Pons (tissue), 1 donor: ENCODE measurements at places on chromosomes 13 and 19.

DNA sequence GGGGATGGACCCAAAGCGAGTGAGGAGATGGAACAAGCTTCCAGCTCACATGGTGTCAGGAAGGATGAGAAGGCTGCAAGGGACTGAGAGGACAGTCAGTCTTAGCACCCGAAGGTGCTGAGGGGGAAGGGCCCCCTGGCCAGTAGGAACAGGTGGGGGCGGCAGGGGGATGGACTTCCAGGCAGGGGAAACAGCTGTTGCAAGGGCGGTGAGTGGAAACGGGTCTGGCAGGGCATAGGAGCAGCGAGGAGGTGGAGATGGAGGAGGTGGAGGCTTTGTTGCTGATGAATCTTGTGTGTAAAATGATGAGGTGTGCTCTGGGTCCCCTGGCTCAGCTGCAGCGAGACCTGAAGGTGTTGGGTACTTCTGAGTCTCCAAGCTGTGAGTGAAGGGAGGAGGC is 1.2 kb downstream of the MAP1S start:
- DNase-seq, result no peak

DNA sequence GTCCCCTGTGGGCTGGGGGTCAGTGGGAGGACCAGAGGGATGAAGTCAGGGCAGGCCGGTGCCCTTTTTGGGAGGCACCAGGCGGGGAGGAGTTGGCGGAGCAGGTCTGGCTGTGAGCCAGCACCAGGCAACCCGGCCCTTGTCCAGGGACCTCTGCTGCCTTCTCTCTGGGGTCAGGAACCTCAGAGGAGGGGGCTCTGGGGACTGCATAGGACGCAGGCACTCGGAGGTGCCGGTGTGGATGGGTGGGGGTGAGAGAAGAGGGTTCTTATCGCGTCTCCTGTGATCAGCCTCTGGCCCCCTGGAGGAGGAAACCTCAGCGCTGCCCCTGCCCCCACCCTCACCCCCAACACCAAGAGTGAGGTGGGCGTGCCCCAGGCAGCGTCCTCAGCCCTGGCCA is 16.5 kb downstream of the DPF1 start:
- no peak for DNase-seq

GRCh38 chr13:29847501-29847983 is 2.9 kb downstream of the UBL3 start:
- peak; percentile 82 for DNase-seq

DNA sequence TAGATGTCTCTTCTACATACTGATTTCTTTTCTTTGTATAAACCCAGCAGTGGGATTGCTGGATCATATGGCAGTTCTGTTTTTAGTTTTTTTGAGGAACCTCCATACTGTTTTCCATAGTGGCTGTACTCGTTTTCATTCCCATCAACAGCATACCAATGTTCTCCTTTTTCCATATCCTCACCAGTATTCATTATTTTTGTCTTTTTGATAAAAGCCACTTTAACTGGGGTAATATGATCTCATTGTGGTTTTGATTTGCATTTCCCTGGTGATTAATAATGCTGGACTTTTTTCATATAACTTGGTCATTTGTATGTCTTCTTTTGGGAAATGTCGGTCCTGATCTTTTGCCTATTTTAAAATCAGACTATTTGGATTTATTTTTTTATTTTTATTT is 108.5 kb downstream of the PAN3 start:
- no peak for DNase-seq

DNA sequence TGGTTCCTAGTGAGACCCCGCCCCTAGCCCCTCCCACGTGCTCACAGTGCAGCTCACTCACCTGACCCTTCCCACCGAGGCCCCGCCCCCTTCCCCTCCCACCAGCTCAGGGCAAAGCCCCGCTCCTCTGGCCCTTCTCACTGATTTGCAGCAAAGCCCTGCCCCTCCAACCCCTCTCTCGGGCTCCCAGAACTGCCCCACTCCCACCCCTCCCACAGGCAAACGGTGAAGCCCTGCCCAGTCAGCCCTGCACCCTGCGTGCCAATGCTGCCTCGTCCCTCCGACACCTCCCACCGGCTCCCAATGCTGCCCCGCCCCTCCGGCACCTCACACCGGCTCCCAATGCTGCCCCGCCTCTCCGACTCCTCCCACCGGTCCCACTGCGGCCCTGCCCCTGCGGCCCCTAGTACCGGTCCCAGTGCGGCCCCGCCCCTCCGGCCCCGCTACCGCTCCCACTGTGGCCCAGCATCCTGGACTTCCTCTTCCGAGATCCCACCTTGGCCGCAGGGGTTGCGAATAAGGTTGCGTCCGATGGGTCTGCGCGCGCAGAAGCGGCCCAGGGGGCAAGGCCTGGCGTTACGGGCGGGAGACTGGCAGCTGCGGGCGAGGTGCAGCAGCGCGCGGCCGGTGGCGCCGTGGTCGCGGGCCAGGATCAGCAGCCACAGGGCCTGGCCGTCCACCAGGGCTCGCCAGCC is 834 bp downstream of the FBXO27 start:
- peak; percentile 52 for DNase-seq

DNA sequence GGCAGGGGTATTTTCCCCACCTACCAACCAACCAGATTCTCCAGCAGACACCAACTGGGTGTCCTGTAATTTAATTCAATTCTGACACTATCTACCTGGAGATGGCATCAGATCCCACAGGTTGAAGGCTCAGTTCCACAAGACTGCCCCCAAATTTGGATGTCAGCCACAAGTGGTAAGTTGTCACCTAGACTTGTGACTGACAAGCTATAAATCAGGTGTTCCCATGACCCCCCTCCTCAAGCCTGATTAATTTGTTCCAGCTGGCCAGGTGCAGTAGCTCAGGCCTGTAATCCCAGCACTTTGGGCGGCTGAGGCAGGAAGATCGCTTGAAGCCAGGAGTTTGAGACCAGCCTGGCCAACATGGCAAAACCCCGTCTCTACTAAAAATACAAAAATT is 10.6 kb upstream of the HAUS5 start:
- DNase-seq, result no peak

DNA sequence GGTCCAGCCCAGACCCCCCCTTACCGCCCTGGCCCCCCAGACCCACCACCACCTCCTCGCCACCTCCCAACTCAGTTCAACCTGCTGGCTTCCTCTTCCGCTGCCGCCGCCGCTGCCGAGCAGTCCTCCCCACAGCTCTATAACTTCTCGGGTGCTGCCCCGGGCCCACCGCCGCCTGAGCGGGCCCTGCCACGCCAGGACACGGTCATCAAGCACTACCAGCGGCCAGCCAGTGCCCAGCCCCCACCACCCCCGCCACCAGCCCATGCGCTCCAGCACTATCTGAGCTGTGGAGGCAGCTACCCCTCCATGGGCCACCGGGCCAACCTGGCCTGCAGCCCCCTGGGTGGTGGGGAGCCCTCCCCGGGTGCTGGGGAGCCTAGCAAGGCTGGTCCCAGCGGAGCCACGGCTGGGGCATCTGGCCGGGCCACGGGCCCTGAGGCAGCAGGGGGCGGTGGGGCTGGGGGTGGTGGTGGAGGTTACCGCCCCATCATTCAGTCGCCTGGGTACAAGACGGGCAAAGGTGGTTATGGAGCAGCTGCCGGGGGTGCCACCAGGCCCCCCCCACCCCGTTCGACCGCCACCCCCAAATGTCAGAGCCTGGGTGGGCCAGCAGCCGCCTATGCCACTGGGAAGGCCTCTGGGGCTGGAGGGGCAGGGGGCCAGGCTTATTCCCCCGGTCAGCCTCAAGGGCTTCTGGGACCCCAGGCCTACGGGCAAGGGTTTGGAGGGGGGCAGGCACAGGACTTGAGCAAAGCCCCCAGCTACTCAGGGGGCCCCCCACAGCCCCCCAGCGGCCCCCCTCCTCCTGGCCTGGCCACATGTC is 4.2 kb downstream of the PRR12 start:
- no peak for DNase-seq

DNA sequence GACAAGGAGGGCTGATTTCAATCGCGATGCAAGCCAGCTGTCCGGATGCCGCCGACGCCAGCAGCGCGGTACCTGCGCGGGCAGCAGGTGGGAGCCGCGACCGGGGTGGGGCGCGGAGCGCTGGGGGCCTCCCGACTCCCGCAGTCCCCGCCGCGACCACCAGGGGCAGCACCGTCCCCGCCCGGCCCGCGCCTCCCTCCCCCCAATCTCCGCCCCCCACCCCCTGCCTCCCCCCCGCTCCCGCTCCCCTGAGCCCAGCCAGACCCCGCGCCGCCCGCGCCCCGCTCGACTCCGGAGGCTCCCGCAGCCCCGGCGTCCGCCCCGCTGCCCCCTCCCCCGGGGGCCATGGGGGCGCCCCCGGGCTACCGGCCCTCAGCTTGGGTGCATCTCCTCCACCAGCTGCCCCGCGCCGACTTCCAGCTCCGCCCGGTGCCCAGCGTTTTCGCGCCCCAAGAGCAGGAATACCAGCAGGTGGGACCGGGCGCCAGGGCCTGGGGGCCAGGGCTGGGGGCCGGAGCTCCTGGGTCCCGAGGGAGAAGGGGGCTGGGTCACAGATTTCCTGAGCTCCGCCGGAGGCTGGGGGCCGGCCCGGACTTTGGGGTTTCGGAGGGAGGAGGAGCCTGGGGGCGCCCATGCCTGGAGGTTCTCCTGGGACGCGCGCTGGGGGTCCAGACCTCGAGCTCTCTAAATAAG is at the start of gene TTYH1:
TSS of gene TTYH1 (plus strand) at position 257 of the 693 bp plus-strand sequence. CDS start at position 346, 89 bp downstream.
- DNase-seq, result no peak

GRCh38 chr19:5691822-5692722 is 2.0 kb downstream of the RPL36 start:
- DNase-seq, result no peak

GRCh38 chr19:1516395-1516753 is 3.6 kb upstream of the ADAMTSL5 start:
- DNase-seq, result no peak

DNA sequence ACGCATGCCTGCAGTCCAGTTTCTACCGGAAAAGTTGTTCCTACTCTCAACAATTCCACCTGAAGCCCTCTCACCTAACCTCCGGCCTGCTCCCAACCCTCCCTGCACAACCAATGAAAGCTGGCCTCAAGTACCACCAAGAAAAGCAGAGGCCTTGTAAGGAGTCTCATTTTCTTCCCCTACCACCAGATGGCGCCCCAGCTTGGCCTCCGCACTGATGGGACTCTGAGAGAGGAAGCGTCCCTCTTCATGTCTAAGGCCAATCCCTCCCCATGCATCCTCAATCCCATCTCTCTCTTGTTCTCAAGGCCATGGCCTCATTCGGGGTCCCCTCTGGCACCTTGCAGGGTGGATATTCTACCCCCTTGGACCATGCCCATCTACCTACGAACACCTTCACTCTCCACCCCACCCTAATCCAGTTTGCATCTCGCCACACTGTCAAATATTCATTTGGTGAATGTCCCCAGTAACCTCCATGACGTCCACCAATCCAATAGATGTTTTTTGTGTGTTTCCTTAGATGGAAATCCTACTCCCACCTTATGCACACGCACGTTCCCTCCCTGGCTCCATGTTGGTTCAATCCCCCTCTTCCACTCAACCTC is 412.8 kb downstream of the ZNF536 start:
- DNase-seq, result peak; percentile 54

GRCh38 chr19:40933025-40933424 is 51.0 kb upstream of the CYP2A7 start:
- DNase-seq, result no peak

- no peak for DNase-seq
Measured at GRCh38 chr13:113417836-113418721, 35.2 kb downstream of the ADPRHL1 start.

DNA sequence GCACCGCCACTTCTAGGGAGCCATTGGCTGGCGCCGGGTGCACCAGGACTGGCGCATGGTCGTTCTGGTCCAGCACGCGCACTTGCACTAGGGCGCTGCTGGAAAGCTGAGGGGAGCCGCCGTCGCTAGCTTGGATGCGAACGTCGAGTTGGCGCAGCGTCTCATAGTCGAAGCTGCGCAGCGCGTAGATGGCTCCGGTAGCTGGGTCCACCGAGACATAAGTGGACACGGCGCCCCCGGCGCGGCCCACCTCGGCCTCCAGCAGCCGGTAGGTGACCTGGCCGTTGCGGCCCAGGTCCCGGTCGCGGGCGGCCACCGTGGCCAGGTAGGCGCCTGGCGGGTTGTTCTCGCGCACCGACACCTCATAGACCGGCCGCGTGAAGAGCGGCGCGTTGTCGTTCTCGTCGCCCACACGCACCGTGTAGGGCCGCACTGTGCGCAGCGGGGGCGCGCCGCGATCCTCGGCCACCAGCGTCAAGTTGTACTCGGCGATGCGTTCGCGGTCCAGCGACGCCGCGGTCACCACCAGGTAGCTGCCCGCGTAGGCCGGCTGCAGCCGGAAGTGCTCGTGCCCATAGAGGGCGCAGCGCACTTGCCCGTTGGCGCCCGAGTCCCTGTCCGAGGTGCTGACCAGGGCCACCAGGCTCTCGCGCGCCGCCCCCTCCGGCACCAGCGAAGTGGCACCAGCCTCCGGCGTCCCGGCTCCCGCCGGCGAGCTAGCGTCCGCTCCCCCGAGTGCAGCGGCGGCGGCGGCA is 1.7 kb downstream of the PCDH8 start:
- peak; percentile 36 for DNase-seq

GRCh38 chr19:19342086-19343015 is 21.7 kb downstream of the MAU2 start:
- no peak for DNase-seq

- DNase-seq, result no peak
Measured at GRCh38 chr13:105087945-105088344, 1447.5 kb downstream of the EFNB2 start.

- no peak for DNase-seq
Measured at GRCh38 chr13:71359641-71360040, 507.4 kb downstream of the DACH1 start.

GRCh38 chr13:110343241-110343865 is 36.3 kb downstream of the COL4A2 start:
- DNase-seq, result no peak

- DNase-seq, result no peak
Measured at GRCh38 chr13:42017264-42017663, 31.2 kb upstream of the DGKH start.

- DNase-seq, result no peak
Measured at GRCh38 chr13:40336228-40337221, 329.9 kb downstream of the FOXO1 start.

DNA sequence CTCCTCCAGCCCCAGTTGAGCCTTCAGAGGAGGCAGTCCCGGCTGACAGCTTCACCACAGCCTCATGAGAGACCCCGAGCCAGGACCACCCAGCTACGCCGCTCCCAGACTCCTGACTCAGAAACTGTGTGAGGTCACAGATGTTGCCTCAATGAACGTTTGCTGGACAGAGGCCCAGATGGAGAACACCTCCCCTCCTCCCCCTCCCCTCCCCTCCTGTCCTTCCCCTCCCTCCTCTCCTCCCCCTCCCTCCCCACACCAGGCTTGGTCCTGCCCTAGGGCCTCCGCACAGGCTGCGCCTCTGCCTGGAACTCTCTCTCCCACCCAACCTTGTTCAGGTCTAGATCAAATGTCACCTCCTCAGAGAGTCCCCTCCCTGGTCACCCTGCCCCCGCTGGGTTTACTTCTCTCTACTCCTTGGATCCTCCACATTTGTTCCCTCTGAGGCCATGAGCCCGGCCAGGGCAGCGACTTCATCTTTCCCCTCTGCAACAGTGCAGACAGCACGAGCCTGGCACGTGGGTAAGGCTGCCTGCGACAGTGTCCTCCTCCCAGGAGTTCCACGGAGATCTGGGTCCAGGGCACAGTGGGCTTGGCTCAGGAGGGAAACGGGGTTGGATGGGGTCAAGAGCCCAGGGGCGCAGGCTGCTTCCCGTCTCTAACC is 17.4 kb downstream of the PIP5K1C start:
- no peak for DNase-seq

GRCh38 chr19:40717325-40717879 is 490 bp downstream of the ITPKC start:
- DNase-seq, result no peak

- DNase-seq, result no peak
Measured at GRCh38 chr19:19120308-19121231, 17.7 kb downstream of the TMEM161A start.

GRCh38 chr13:21967871-21968270 is 297.0 kb downstream of the FGF9 start:
- no peak for DNase-seq

- no peak for DNase-seq
Measured at GRCh38 chr19:48681127-48681470, 8.3 kb upstream of the NTN5 start.
